Cortex of kidney (tissue), 1 donor: ENCODE measurements at places on chromosomes 5 and 9.
A peak's percentile ranks its signal among the peaks of the same experiment; 100 is the strongest.

GRCh38 chr9:99819123-99819855, 2.4 kb upstream of the NR4A3 start:
- peak; percentile 66 for DNase-seq

GRCh38 chr5:140946578-140946977, 19.7 kb upstream of the PCDHAC2 start:
- DNase-seq = no peak

DNA sequence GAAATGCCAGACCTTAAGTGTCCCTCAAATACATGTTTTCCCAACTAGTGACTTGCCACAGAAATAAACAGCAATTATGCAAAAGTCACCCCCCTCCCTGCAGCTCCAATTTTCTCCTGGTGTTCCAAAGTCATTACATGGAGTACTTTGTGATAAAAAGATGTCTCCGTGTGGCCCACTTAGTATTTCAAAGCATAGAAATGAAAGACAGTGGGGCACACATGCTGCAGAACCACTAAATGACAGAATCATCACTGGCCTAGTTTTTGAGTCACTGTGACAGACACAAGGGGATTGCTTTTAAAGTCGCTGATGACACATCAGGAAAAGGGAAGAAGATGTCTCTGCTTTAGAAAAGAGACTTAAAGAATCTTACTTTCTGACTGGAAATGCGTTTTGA, 323.4 kb downstream of the PSAT1 start:
- DNase-seq = no peak

DNA sequence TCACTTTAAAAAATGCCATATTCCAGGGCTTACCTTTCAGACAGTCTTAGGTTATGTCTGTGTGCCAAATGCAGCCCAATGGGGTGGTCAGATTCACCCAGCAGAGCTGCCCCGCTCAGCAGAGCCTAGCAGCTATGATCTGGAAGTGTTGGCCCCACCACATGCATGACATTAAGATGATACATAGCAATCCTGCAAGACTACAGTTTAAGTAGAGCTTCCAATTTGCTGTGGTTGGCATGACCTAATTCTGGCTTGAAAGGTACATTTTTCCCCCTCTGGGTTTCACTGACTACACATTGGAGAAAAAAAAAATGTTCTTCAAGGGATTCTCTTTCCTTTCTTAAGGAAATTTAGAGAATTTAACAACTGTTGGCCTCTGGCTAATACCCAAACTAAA, 22.5 kb downstream of the MEF2C start:
- no peak for DNase-seq

- no peak for DNase-seq
Measured at GRCh38 chr9:16787724-16788123, 82.7 kb downstream of the BNC2 start.

DNA sequence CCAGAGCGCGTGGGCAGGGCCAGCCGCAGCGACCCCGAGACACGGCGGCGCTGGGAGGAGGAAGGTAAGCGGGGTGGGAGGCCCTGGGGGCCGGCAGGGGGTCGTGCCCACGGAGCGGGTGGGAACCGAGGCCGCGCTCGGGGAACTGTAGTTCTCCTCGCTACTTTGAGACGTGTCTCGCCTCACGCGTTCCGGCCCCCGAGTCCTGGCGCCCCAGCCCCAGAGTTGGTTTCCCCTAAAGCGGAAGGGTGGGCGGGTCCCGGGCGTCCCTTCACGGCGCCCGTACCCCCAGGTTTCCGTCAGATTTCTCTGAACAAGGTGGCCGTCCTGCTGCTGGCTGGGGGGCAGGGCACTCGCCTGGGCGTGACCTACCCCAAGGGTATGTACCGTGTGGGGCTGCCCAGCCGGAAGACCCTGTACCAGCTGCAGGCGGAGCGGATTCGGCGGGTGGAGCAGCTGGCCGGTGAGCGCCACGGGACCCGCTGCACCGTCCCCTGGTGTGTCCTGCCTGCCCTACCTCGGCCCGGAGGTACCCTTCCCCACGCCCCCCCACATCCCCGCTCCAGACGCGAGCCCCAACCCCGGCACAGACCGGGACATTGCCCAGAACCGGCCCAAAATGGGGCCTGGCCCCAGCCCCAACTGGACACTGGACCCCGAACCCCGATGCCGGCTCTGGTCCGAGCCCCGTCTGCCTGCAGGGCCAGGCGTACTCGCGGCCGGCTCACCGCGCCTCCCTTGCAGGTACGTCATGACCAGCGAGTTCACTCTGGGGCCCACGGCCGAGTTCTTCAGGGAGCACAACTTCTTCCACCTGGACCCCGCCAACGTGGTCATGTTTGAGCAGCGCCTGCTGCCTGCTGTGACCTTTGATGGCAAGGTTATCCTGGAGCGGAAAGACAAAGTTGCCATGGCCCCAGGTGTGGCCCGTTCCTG, 709 bp downstream of the UAP1L1 start:
- no peak for DNase-seq

GRCh38 chr5:172872997-172873491, 39.0 kb downstream of the ERGIC1 start:
- no peak for DNase-seq

GRCh38 chr5:125961150-125961549, 462.1 kb upstream of the GRAMD2B start:
- DNase-seq = no peak

DNA sequence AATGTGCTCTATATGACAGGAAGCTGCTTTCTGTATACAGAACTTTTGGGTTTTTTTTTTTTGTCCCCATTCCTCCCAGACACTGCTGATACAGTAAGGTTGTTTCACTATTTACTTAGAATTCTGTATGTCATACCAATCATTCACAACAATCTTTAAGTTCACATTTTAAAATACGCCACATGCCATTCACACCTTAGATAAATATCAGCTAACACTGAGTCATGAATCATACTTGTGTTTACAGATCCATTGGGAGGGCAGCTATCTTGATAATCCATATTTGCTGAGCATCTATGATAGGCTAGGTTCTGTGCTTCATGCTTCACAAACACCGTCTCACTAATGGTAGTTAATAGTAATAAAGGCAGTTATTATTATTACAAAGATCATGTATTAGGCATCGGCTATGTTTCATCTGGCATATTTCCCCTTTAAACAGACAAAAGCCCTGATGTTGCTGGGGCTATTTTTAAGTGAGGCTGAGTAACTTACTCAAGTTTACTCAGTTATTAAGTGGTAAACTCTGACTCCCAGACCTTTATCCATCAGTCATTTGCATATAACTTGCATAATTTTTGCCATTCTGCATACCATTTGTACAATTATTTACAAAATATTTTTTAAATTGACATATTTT, 152.2 kb upstream of the HMHB1 start:
- DNase-seq = no peak

DNA sequence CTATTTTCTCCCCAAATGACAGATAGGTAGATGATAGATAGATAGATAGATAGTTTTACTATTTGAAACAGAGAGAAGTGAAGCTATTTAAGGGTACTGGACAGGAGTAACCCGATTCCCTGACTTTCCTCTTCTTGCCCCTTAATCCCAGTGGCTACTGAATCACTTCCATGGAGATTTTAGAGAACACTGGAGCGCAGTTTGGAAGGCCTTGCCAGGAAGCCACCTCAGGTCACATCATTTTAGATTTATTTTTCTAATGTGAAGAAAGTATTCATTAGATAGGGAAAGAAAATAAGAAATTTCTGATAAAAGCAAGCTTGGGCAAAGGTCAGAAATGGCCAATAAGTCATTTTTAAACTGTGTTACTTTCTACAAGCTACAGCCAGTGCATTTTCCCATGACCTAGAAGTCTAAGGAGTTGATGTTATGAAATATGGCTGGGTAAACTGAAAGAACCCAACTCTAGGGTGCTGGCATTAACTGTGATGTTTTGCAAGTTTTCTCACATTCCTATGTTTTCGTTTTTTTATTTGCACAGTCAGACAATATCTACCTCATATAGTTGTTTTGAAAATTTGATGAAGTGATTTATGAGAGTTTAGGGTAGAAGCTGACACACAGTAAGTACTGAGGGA, 544.7 kb upstream of the PTGER4 start:
- DNase-seq = no peak

GRCh38 chr5:4868140-4868735, 271.9 kb upstream of the ADAMTS16 start:
- DNase-seq = no peak
